ENCODE measurements at places on chromosomes 13 and 19.
A peak's percentile ranks its signal among the peaks of the same experiment; 100 is the strongest.

GRCh38 chr19:5423567-5424125, 31.6 kb upstream of the ZNRF4 start:
- no peak for DNase-seq

DNA sequence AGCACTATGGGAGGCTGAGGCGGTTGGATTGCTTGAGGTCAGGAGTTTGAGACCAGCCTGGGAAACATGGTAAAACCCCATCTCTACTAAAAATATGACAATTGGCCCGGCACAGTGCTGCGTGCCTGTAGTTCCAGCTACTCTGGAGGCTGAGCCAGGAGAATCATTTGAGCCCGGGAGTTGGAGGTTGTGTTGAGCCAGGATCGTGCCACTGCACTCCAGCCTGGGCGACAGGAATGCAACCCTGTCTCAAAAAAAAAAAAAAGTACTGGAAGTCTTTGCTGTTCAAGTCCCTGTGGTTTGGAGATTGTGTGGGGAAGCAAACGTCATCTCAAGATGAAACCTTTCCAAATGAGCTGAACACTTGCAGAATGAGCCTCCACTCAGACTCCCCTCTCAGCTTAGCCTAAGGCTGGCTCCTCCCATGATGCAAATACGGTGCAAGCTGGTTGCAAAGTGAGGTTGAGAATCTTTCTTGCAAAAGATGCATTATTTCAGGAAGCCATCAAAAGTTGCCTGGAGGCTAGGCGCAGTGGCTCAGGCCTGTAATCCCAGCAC, 46.2 kb downstream of the MYO9B start:
- no peak for DNase-seq

- no peak for DNase-seq
Measured at GRCh38 chr13:66364346-66364745, 865.8 kb downstream of the PCDH9 start.

GRCh38 chr19:45153339-45154063, 7.3 kb downstream of the NKPD1 start:
- no peak for DNase-seq

DNA sequence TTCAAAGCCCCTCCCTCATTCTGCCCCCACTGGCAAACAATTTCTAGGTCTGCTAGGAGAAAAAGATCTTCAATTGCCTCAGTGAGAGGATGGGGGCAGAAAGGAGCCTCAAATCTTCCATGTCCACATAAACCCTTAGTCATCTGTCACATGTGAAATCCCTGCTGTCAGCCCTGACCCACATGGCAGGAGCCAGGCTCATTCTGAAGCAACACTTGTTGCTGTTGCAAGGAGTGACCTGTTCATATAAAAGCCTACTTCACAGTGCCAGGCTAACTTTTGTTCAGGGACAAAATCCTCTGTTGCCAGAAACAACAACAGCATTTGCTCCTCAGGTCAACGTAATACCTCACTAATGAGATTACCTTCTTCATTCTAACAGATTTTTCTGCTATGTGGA, 70.5 kb downstream of the IRS2 start:
- no peak for DNase-seq

- no peak for DNase-seq
Measured at GRCh38 chr13:29050719-29051118, 230.6 kb downstream of the MTUS2 start.

GRCh38 chr13:62375653-62376052, 960.0 kb upstream of the PCDH20 start:
- DNase-seq: no peak

DNA sequence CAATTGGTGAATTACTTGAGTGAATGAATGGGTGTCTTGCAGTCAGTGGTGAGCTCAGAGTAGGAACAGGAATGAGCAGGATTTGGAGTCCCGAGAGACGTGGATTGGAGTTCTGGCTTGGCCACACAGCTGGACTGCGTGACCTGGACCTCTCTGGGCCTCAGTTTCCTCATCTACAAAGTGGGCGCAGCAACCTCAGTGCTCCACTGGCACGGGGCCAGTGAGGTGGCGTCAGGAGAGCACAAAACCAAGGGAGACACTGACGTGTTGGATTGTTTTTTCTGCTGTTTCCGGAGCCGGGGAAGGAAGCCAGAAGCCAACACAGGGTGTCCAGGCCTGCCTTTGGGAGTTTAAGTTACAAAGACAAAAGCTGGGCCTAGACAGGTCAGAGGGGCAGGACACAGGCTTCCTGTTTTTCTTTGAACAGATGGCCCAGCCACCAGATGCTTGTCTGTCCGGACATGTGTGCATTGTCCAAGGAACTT, 6.5 kb upstream of the DOCK6 start:
- DNase-seq: no peak

- DNase-seq: no peak
Measured at GRCh38 chr13:61935710-61936109, 520.1 kb upstream of the PCDH20 start.

DNA sequence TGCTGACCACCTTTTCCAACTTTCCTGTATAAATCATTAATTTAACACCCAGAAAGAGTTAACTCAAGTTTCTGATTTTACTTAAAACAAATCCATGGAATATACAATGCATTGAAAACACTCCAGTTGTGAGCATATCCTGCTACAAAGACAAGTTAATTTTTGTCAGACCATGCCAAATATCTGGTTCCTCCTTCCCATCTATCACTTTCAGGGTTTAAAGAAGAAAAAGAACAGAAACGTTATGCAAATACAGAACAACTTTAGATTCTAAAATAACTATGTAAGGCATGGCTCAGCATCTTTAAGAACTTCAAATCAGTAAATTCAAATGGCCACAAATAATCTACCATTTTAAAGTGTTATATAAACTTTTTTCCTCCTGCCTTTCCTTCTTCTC, 14.9 kb downstream of the MRPS31 start:
- DNase-seq: no peak

GRCh38 chr19:55077106-55077505, 1.4 kb downstream of the EPS8L1 start:
- DNase-seq: no peak

GRCh38 chr19:1825909-1826556, 14.0 kb upstream of the ATP8B3 start:
- peak; percentile 43 for DNase-seq

DNA sequence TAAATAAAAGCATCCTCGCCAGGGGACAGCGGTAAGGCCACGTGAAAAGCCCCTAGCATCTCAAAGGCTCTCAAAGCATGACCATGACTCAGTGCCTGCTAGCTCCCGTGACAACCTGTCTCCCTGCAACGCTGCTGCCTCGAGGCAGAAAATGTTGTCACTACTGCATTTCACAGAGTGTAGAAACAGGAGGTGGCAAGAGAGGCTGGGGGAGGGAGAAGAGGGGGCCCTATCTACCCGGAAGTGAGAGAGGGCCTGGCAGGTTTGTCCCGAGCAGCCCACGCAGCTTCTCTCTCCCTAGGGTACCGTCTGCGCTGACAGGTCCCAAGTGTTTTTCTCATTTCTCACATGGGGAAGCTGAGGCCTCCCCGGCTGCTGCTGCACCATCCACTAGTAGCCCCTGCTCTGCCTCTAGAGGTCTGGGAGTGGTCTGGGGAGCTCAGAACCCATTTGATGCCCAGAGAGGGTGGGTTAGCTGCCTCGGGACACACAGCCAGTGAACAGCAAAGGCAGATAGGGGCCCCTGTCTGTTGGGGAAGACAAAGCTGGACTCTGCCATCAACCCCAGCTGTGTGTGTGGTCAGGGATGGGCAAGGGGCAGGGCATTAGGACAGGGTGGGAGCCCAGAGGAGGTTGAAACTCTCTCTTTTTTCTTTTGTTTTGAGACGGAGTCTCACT, 3.7 kb downstream of the TINCR start:
- DNase-seq: no peak

- DNase-seq: no peak
Measured at GRCh38 chr13:108323031-108323430, 53.5 kb downstream of the TNFSF13B start.

GRCh38 chr19:7007859-7008258, 13.4 kb downstream of the MBD3L2B start:
- DNase-seq: no peak

DNA sequence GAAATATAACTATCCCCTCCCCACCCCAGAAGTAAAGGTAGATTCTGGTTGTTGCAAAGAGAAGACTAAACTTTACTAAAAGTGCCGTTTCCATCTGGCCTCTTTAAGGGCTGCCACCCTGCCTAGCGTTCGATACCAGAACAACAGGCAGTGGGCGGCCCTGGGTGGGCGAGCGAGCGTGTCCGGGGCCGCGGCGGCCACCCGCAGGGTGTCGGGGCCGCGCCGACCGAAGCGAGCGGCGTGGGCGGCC, 2.6 kb downstream of the FGF9 start:
- no peak for DNase-seq

DNA sequence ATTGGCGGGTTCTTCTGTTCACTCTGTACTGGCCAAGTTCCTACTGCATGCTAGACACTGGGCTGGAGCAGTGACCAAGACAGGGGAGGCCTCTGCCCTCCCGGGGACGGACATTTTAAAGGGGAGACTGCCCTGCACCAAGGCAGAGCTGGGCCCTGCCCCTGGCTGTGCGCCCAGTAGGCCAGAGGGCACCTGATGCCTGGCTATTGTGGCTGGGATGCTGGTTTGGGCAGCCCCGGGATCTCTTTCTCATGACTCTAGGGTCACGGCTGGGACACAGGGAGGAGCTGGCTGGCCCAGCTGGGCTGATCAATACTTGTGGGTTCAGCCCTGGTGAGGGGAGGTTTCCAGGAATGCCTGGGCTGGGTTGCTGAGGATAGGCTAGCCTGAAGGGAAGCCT, 17.7 kb downstream of the LIPE start:
- DNase-seq: no peak

DNA sequence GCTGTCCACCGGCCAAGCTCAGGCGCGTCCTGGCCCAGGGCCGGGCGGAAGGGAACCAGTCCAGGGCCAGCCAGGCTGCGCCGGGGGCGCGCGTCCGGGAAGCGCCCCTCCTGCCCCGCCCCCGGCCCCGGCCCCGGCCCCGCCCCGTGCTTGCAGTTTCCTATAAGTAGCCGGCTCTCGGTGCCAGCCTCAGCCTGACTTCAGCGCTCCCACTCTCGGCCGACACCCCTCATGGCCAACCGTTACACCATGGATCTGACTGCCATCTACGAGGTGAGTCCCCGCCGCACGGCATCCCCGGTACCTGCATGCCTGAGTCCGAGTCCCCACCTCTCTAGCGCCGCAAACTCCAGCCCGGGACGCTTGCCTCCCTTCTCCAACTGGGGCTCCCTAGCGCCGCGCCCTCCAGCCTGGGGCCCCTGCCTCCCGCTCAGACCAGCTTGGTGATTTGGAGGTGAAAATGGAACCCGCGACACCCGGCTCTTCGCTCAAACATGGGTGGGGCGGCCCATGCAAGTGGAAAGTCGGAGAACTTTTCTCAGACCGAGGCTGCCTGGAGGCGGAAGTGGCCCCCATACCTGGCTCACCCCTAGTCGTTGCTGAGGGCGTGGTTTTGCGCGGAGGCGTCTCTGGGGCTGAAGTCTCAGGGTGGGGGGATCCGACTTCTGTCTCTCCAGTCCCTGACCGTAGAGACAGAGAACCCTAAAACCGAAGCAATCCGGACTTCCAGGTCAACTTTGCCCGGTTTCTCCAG, at the start of gene ZFP36:
ZFP36 (plus strand) TSS at position 192 of the 754 bp plus-strand sequence; CDS start at position 250, 58 bp downstream.
- peak; percentile 90 for DNase-seq

GRCh38 chr13:36685927-36686326, 12.1 kb downstream of the SERTM1 start:
- peak; percentile 20 for DNase-seq

- no peak for DNase-seq
Measured at GRCh38 chr19:7743425-7743841, 3.9 kb downstream of the CD209 start.

GRCh38 chr13:59374691-59375090, 789.0 kb downstream of the DIAPH3 start:
- no peak for DNase-seq

- no peak for DNase-seq
Measured at GRCh38 chr13:114071991-114072390, 60.4 kb downstream of the RASA3 start.

GRCh38 chr13:20359335-20359734, 127.2 kb upstream of the GJB6 start:
- no peak for DNase-seq

GRCh38 chr13:100721885-100722512, 47.4 kb upstream of the TMTC4 start:
- DNase-seq: peak; percentile 37

DNA sequence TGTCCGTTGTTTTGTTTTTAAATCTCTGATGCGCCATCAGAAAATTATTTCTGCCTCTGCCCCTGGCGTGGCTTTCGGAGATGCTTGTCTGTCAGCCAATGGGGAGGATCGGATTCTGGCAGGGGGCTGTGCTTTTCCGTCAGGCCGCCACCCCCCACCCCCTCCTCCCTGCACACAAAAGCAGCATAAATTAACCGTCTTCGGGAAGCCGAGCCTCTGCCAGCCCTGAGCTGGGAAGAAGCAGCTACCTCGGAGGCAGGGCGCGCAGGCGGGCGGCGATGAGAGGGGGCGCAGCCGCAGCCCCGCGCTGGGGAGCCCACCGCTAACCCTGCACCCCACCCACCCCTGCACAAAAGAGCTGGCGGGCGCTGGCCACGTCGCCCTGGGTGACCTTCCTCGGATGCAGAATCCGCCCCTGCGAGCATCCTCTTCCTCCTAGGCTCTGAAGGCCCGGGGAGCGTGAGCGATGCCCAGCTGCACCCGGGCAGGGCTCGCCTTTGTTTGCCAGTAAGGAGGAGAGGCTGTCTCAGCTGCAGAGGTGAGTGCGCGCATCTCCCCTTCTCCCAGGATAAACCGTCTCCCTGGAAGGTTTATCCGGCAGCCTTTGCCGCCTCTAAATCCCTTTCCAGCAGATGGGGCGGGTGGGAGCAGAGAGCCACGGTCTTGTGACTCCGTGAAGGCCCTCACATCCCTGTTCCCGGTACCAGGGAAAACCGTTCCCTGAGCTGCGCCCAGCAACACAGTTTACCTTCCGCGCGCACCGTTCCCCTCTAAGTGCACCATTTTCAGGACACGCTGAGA, at the start of gene ATCAY:
ATCAY (plus strand) TSS at position 215 of the 801 bp plus-strand sequence. CDS start 5,083 bp downstream, outside the sequence.
- DNase-seq: no peak

GRCh38 chr19:16319481-16319880, 5.1 kb upstream of the KLF2 start:
- no peak for DNase-seq

DNA sequence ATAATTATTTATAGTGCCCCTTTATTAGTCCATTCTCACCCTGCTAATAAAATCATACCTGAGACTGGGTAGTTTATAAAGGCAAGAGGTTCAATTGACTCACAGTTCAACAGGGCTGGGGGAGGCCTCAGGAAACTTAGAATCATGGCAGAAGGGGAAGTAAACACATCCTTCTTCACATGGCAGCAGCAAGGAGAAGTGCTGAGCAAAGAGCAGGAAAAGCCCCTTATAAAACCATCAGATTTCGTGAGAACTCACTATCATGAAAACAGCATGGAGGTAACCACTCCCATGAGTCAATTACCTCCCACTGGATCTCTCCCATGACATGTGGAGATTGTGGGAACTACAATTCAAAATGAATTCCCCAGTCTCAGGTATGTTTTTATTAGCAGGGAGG, 89.9 kb upstream of the STARD13 start:
- no peak for DNase-seq

- DNase-seq: no peak
Measured at GRCh38 chr13:78319101-78319627, 284.2 kb downstream of the POU4F1 start.

All from NK-92 treated with Interleukin-12 subunit alpha and Interleukin-12 subunit beta, amount 100 ng/mL, for 24 hours (cell line).